Right kidney (tissue), 9 donors: ENCODE measurements at places on chromosomes 3 and 15.

- DNase-seq = no peak
These were observed 228.7 kb upstream of the DPH6 start for GRCh38 chr15:35774653-35775052.

- DNase-seq = no peak
These were observed 2.5 kb downstream of the EFCC1 start for GRCh38 chr3:129003578-129004112.

DNA sequence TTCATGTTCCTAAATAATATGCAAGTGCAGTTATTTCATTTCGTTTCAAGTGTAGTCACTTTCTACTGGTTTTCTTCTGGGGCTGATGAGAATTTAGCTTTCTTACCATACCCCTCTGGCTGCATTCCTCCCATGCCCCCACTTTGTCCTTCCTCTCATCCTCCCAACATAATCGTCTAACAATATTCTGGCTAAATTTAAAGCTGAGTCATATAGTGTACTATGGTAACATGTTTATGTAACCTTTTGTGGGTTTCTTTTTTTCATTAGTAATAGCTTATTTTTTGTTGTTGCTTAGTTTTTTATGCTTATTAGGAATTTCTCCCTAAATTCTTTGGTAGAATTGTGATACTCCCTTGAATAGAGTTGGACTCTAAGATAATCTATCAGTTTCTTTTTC, 30.5 kb downstream of the DUT start:
- no peak for DNase-seq

GRCh38 chr3:152927131-152927530, 92.2 kb downstream of the P2RY1 start:
- no peak for DNase-seq

DNA sequence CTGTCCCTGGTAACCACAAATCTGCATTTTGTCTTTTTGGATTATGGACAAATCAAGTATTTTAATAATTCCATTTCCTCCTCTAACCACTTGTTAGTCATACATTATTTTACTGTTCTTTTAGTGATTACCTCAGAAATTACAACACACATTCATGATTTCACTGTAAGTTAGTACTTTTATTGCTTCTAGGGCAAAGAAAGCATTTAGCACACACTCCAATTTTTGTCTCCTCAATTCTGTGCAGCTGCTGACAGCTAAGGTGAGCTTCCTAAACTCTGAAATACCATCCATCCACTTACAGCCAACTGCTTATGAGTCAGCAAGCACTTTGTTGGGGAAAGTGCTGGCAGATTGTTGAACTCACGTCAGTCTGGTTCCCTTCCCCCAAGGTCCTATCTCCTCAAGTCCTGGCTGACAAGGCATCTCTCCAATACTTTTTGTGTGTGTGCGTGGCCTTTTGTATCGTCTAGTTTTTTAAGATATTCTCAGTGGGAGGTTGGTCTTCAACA, 49.4 kb upstream of the TNFAIP8L3 start:
- DNase-seq = no peak

DNA sequence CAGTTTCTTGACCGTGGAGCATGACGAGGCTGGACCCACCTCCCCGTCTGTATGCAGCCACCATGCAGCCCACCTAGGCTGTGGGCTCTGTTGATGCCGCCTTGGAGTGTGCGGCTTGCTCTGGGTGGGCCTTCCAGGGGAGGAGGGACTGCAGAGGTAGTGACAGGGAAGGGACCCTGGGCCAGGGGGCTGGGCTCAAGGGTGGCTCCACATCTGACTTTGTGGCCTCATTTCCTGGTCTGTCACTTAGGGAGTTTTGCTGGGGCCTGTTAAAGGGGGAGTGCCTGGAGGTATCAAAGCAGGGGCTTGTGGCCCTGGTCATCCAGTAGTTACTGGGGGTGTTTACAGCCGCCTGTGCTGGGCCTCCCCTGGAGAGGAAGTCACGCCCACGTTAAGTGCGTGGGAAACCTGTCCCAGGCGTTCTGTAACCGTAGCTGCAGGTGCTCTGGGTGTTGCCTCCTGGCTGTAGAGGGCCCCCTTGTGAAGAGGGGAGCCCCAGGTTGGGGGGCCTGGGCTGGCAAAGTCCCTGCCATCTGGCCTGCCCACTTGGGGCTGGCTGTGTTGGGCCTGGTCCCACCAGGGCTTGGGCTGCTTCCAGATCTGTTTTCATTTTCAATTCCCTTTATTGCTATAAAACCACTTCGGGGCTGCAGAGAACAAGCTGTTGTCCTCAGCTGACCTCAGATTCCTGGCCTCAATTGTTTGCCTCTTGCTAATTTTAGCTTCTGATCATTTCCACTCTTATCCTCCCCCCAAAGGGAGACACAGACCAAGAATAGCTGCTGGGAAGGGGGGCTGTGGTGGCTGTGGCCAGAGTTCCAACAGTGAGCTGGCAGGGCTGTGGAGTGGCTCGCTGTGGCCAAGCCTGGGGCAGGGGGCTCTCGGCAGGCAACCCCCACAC, 26.5 kb downstream of the KLF13 start:
- peak; percentile 61 for DNase-seq

GRCh38 chr3:100420885-100421284, 19.5 kb downstream of the LNP1 start:
- no peak for DNase-seq

DNA sequence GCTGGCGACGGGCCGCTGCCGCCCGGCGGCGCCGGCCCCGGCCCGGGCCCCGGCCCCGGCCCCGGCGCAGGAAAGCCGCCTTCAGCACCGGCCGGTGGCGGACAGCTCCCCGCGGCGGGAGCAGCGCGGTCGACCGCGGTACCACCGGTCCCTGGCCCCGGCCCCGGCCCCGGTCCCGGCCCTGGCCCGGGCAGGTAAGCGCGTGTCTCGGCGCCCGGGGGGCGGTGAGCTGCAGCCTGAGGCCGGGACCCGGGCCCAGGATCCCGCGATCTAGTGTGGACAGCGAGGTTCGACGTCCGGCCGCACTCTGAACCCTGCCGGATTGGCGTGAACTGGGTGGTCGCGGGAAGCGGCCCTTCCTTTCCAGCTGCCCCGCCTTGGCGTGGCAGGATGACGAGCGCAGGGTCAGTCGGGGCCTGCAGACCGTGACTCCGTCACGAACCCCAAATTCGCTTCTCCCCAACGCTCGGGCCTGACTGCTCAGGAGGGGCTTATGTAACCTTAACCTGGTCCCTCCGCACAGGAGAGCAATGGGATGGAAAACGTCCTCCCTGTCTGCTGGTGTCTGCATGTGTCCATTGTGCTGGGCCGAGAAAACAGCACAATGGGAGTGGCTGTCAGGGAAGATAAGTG, 472 bp downstream of the BSN start:
- DNase-seq = peak; percentile 70

DNA sequence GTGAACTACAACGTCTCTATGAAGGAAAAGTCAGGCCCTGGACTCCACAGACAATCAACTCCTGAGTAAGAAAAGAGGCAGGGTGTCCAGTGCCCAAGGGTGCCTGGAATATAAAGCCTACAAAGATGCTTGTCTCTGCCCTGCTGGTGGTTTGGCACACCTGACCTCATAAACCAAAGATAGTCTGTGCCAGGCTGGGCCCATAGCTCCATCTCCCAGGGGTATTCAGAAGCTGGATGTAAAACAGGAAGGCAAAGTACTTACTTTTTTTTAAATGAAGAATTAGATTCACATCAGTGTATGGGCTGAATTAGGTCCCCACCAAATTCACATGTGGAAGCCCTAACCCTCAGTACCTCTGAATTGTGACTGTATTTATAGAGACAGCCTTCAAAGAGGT, 66.6 kb upstream of the HERC1 start:
- DNase-seq = no peak

- DNase-seq = no peak
These were observed 183.6 kb downstream of the MINAR1 start for GRCh38 chr15:79615754-79616153.

DNA sequence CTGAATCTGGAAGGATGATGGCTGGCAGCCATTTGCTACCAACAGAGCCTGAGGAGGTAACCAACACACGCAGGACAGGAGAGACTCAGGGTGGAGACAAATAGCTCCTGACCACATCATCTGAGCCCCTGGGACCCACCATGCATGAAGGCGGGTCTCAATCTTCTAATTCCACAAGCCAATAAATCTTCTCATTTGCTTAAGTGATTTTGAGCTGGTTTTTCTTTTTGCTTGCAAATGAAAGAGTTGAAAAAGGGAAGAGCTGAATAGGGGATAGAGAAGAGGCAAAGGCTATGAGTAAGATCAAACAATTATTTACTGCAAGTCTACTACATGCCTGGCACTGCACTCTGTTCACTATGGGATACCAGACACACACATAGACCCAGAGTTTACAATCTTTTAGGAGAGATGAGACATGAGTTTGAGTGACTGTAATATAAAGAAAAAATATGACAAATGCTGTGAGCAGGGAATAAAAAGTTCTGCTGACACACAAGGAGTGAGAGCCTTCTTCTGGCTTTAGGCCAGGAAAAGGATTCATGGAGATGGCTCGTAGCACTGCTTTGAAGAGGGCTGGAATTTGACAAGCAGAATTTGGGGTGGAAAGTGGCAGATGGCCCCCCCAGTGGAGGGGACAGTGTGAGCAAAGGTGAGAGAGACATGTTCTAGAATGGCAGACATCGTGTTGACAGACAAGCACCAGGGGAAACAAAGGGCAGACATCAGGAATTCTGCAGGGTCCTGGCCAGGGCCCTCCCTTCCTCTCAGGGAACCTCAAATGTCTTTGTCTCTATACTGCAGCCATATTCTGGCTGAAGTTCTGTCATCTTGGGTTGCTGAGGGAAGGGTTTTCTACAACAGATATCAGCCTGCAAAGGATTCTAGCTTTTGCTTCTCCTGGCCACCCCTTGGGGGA, 69.8 kb upstream of the WNT5A start:
- DNase-seq = no peak

- DNase-seq = no peak
These were observed 2.0 kb downstream of the RPL32 start for GRCh38 chr3:12839156-12839946.

DNA sequence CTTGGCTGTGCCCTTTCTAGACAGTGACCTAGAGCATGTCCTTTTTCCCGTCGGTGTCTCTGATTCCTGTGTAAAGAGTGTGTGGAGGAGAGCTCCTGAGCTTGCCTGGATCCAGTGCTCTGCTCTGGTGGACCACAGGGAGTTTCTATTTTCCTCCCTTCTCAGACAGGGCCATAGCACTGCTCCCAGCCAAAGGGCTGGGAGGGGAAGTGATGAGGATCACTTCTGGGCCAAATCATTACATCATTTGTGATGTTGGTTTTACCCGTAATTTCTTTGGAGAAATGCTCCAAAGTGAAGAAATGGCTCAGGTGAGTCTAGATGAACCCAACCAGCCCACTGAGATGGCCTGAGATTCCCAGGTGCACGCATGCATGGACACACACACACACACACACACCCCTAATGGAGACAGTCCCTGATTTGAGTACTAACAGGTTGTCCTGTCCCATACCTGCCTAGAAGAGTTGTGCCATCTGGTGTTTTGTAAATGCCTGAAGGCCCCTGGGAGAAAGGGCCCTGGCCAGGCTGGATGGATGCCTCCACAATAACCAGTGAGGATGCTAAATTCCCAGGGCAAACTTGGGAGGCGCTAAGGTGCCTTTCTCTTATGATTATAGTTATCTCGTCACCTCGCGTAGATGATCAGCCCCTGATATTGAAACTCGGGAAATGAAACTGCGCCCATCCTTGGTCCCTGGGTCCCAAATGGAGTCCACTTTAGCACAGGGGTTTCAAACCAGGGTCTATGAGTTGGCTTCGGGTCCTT, 86.9 kb downstream of the ASB7 start:
- no peak for DNase-seq

DNA sequence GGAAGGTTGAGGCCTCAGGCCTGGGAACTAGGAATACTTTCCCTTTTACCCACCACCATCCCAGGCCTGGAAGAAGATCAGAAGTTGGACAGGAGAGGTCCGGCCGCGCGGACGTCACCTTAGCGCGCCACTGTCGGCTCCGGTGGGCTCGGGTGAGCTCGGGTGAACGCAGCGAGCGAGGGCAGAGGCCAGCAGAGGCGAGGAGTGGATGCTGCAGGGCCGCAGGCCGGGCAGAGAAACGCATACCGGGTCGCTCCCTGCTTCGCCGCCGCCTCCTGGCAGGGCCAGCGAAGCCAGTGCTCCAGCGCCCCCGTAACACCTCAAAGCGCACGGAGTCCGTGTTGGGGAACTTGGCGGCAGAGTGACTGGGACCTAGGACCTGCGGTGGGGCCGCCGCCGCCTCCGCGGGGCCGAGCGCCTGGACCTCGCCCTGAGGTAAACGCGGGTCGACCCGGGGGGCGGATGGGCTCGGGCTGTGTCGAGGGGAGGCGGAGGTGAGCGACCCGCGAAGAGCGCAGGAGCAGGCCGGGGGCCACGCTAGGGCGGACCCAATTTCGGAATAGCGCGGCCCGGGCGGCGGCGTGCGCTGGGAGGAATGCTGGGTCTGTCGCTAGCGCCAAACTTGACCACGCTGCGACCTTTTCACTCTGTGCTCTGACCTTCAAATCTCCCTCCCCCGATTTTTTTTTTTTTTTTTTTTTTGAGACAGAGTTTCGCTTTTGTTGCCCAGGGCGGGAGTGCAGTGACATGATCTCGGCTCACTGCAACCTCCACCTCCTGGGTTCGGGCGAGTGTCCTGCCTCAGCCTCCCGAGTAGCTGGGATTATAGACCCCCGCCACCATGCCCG, 1.6 kb downstream of the CYP11A1 start:
- DNase-seq = peak; percentile 82

GRCh38 chr15:84715441-84716035, 401 bp downstream of the SEC11A start:
- no peak for DNase-seq

DNA sequence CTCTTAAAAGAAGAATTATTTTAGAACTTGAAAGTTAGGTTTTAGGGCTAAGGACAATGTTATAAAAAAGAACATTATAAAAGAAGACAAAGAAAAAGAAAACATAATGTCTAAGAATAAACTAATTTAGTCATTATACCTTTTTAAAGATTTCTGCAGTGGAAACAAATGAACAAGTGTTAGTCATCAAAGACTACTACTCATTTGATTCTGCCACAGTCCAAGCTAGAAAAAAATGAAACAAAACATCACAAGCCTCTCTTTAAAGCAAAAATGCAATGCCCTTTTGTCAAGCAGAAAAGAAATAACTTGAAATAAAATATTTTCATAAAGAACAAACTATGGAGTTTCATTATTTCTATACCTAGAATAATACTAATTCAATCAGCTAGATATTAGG, 102.0 kb downstream of the TBC1D5 start:
- DNase-seq = no peak

GRCh38 chr3:94011233-94011711, 17.1 kb downstream of the STX19 start:
- DNase-seq = no peak

GRCh38 chr3:185172086-185173049, 19.5 kb upstream of the C3orf70 start:
- no peak for DNase-seq

- DNase-seq = no peak
These were observed 2.5 kb upstream of the OGG1 start for GRCh38 chr3:9747267-9747666.

- no peak for DNase-seq
These were observed 323.6 kb downstream of the GABRB3 start for GRCh38 chr15:26449291-26449690.

GRCh38 chr15:93982226-93982727, 249.1 kb upstream of the MCTP2 start:
- DNase-seq = no peak

- no peak for DNase-seq
These were observed 44.7 kb upstream of the SELENOK start for GRCh38 chr3:53936347-53936746.

- DNase-seq = peak; percentile 86
These were observed 613.4 kb downstream of the MCTP2 start for GRCh38 chr15:94844538-94845389.
